SK-MEL-5 (cell line): ENCODE measurements at places on chromosomes 7 and 10. TPM values are rescaled to one million over a fixed set of nuclear protein-coding genes. Genes with fewer than 3 reads are reported as not detected.
A peak's percentile ranks its signal among the peaks of the same experiment; 100 is the strongest.

DNA sequence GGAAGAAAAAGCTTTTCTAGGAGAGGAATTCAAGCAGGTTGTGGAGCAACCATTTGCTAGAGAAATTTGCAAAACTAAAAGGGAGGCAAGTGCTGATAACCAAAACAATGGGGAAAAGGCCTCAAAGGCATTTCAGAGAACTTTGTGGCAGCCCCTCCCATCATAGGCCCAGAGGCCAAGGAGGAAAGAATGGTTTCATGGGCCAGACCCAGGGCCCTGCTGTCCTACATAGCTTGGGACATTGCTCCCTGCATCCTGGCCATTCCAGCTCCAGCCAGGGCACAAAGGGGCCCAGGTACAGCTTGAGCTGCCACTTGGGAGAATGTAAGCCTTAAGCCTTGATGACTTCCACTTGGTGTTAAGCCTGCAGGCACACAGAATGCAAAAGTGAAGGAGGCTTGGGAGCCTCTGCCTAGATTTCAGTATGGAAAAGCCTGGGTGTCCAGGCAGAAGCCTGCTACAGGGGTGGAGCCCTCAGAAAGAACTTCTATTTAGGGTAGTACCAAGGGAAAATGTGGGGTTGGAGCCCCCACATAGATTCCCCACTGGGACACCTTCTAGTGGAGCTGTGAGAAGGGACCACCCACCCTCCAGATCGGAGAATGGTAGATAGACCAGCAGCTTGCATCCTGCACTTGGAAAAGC, 91.2 kb downstream of the RALA start:
- no peak for DNase-seq

DNA sequence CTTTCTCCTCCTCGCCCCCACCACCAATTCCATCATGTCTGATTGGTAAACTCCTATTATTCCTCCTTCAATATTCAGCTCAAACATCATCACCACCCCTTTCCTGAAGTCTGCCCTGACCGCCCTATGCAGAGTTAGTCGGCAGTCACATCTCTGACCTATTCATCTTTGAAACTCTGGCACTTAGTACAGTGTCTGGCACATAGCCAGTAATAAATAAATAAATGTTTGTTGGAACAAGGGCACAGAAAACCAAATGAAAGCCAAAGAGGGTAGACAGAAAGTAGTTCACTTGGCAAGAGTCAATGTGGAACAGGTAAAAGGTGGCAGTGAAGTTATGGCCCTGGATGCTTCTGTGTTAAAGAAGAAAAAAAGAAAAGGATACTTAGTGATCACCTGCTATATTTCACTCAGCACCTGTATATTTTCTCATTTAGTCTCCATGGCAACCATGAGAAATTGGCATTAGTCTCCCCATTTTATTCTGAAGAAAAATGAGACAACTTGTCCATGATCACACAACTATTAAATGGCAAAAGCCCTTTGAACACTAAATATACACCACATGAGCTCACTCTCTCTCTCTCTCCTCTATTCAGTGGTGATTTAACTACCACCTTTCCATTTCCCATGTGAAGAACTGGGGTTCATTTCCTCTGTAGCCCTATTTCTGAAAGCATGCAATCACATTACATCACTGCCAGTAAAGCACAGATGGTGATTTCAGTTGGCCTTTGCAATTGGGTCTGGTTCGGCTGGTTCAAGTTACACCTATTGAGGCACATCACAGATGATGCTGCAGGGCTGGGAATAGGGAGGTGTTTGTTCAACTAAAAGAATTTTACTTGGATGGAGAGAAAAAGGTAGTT, 25.3 kb downstream of the CHCHD3 start:
- DNase-seq = no peak

GRCh38 chr7:28037220-28038010, 143.2 kb downstream of the JAZF1 start:
- DNase-seq = peak; percentile 46

GRCh38 chr10:30160271-30160982, 101.0 kb upstream of the JCAD start:
- DNase-seq = peak; percentile 31

- DNase-seq = peak; percentile 73
These were observed 36.0 kb upstream of the GLI3 start for GRCh38 chr7:42272793-42273665.

DNA sequence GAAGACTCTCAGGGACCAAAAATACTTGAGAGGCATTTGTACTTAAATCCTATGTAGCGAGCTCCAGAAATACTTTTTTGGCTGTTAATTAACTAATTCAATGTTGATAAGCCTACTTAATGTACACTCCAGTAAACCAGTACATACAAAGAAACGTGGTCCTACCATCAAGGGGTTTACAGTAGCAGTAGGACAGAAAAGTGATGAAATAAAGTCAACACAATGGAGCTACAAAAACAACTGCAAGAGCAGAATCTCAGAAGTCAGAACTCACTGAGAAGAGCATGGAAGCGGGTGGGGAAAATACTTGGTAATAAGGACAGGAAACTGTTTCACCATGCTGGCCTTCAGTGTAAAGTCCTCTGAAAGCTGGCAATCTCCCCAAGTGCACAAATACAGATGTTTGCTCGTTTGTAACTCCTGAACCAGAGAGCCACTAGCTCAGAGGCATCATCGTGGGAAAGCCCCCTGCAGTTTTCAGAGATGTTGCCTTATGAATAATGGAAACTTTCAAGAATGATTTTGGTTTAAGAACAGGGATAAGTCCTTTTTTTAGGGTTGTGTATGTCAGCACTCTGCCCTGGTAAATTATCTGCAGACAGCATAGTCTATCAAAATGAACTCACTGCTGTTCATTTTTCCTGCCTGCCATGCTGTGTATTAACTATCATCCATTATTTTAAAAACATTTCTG, 233.2 kb downstream of the SORCS1 start:
- no peak for DNase-seq

DNA sequence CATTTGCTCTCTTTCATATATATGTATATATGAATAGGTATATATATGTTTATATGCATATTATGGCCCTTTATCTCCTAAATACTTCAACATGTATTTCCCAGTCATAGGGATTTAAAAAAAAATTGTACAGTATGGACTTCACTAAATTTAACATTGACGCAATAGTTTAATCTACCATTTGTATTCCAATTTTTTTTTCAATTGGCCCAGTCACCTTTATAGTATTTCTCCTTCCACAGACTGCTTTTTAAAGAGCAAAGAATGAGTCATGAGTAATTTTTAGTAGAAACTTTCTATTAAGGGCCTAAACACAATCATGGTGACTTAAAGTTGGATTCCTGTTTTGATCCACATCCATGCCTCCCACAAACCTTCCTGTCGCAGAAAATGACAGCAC, 20.5 kb downstream of the CCSER2 start:
- no peak for DNase-seq

DNA sequence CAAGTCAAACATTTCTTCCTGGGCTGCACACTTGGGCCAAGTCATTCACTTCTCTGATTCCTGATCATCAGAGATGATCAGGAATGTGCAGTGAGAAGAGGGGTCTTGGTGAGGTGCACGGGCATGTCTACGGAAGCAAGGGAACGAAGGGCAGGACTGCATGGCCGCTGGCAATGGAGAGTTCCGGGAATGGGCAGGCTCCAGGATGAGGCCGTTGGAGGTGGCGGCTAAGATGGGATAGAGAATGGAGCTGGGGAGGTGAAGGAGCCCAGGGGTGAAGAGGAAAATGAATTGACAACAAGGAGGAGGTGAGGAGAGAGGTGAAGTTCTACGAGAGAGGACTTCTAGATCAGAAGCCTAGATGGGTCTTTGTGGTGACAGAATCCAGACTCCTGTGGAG, 260.0 kb downstream of the GRID1 start:
- no peak for DNase-seq

GRCh38 chr10:75294518-75294865, 58.7 kb upstream of the COMTD1 start:
- no peak for DNase-seq

DNA sequence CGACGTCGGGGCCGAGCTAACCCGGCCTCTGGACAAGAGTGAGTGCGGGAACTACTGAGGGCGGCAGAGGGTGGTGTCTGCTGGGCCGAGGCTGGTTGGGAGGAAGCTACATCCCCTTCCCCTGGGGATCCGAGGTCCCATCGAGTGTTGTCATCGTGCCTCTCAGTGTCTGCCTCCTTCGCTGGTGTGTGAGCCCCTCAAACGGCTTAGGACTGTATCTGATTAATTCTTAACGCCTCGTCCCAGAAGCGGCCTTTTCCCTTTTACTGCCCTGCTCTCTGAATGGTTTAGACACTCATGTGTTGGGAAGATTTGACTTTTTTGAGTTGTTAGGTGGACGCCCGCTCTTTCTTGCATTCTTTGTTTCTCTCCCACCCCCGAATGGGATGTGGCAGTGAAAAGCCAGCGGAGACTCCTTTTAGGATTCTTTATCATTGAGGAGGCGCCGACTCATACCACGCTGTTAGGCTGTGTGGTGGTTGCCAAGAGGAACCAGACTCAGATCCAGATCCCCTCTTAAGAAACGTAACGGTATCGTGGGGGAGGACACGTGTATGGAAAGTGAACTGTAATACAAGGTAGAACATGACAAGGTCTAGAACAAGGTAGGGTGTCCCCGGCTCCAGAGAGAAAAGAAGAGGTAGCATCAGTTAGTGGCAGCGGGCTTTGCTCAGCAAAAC, 631 bp downstream of the SUPV3L1 start:
- no peak for DNase-seq

- DNase-seq = no peak
These were observed 15.1 kb upstream of the TTYH3 start for GRCh38 chr7:2616387-2617324.

GRCh38 chr10:29636178-29636577, 1.4 kb upstream of the SVIL start:
- DNase-seq = no peak

DNA sequence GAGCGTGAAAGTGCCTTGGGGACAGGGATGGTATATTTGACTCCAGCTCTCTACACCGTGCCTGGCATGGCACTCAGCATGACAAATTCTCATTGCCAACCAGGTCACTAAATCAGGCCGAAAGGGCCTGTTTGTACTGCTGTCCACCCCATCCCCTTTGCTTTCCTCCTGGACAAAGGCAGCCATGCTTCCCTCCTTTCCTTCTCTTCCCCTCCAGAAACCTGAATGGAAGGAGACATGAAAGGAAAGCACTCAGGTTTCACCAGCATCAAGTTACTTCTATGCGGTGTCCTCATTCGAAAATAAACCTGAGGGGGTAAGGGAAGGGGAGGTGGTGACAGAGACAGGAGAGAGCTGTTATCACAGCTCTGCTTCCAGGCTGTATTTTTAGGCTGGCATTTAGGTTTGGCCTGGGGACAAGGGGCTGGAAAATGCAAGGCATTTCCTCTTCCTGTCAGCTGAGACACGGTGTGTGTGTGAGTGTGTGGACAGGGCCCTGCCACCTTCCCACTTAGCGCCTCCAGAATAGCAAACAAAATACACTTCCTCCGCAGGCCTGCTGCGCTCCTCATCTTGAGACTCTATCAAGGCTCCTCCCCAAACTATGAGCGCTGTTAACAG, 79.9 kb upstream of the COL13A1 start:
- DNase-seq = peak; percentile 34

GRCh38 chr7:107837145-107837512, 34.1 kb upstream of the SLC26A3 start:
- no peak for DNase-seq

DNA sequence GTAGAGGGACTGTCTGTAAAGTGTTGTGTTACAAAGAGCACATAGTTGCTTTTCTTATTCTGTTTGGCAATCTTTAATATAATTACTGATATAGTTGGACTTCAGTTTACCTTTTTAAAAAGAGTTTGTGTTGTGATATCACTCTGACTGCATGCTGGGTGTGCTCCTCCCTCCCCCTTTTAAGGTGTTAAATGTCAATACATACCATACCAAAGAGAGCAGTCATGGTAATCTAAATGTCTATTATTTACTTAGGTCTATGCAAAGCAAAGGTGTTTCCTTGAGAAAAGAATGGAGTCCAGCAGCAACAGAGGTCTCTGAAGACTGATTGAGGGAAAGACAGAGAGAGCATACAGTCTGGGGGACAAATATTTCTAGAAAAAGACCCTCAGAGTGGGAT, 275.1 kb upstream of the NRP1 start:
- DNase-seq = no peak

DNA sequence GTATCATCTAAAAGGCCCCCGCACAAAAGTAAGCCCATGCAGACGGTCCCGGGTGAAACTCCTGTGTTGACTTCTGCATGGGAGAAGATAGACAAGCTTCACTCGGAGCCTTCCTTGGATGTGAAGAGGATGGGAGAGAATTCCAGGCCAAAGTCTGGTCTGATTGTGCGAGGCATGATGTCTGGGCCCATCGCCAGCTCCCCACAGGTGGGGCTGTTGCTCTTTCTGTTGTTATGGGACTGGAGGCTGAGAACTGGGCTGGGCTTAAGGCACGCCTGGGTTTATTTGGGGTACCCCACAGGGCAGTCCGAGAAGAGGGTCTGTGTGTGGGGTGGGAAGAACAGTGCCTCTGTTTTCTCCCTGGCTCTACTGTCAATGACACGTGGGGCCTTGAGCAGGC, 14.6 kb downstream of the MINDY4 start:
- no peak for DNase-seq

GRCh38 chr7:127655720-127656119, 3.7 kb downstream of the SND1 start:
- no peak for DNase-seq

GRCh38 chr10:92640107-92640506, 47.2 kb downstream of the KIF11 start:
- DNase-seq = no peak

DNA sequence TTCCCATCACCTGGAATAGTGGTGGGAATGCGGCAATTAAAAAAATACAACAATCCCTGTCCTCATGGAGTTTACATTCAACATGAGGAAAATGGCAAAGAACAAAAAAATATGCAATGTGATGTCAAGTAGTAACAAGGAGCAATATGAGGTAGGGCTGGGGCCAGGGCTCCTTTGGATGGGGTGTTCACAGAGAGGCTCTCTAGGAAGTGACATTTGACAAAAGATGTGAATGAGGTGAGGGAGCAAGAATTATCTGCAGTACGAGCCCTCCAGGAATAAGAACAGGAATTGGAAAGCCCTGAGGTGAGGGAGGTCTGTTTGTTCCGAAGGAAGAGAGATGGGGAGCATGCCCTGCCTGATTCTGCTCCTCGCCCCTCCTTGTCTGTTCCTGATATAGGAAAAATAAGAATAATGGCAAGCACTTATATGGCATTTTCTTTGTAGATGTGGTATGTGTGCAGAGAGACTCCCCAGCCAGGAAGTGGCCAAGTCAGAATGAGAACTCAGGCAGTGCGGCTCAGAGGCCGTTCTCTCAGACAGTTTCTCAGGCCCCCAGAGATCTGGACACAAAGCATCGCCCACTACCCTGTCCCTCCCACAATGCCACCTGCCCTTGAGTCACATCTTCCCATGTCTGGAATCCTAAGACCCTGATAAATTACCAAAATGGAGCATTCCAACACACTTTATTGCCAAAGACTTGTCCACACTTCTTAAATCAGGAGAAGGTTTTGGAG, 105.6 kb downstream of the APBB1IP start:
- no peak for DNase-seq

GRCh38 chr7:131370523-131370968, 42.9 kb downstream of the MKLN1 start:
- peak; percentile 8 for DNase-seq

PILRA gene
- 0.48 TPM in 1 of 2 replicates, not detected in the other for total RNA-seq

CDCA7L gene
- total RNA-seq = 84.1 and 94.3 TPM in 2 replicates

OR2A5 gene
- under 0.01 TPM in 1 of 2 replicates, not detected in the other for total RNA-seq

CROT gene
- total RNA-seq = 5.9 and 7.1 TPM in 2 replicates

AZGP1 gene
- 1.1 and 1.8 TPM in 2 replicates for total RNA-seq

GPR37 gene
- total RNA-seq = 18.4 and 21.6 TPM in 2 replicates

AASS gene
- total RNA-seq = 12.6 and 14.9 TPM in 2 replicates

NOS3 gene
- 0.03 TPM in 1 of 2 replicates, not detected in the other for total RNA-seq

REPIN1 gene
- 131 TPM in 2 replicates for total RNA-seq
